WERI-Rb-1 (cell line): ENCODE measurements at places on chromosomes 5 and 9.

DNA sequence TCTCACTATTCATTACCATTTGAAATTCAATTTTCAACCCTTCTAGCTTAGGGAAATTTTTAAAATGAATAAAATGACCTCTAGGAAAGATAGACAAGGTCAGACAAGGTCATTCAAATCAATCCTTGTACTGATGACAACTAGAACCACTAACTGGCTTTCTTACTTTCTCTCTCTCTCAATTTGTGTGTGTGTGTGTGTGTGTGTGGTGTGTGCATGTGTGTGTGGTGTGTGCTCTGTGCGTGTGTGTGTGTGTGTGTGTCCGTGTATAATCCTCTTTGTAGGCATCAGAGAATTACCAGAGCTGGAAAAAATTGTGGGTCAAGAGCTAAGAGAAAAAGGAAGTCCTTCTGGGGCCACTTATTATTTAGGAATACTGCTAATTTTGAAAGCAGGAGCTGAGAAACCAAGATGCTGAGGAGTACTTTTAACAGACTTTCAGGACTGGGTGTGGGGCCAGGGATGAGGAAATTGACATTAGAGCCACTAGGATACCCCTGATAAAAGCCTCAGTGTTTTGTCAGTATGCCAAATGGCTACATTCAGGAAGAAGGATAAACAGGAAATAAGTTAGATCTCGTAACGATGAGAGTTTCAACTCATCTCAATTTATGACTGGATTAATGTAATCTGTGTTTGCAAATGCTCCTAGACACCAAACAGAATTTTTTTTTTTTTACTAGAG is 723.3 kb downstream of the CETN3 start:
- DNase-seq = no peak

DNA sequence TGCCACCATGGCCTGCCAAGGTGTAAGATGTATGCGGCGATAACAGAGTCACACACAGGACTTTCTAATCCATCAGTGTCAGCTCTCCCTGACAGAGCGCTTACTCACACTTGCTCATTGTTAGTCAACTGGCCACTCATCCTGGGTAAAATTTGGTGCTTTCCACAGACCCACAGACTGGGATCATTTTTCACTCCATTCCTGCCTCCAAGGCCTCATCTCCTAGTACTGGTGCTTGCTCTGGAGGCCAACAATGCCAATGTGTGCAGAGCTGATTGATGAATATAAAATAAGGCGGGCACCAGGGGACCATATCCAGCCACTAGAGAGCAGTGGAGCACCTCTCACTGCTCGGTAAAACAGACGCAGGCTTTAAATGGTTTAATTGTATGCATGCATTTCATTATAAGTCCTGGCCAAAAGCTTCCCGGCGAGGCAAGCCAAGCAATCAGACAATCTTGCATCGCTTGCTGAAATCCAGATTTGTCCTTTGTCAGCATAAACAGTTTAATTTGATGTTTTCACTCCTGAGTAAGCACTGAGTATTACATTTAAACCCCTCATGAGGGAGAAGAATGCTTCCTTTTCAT is 22.3 kb downstream of the PSMB7 start:
- DNase-seq = peak; percentile 22

- DNase-seq = no peak
Measured at GRCh38 chr9:3023449-3023848, 179.6 kb upstream of the PUM3 start.

GRCh38 chr5:161641444-161641843 is 44.1 kb upstream of the GABRA6 start:
- DNase-seq = no peak

DNA sequence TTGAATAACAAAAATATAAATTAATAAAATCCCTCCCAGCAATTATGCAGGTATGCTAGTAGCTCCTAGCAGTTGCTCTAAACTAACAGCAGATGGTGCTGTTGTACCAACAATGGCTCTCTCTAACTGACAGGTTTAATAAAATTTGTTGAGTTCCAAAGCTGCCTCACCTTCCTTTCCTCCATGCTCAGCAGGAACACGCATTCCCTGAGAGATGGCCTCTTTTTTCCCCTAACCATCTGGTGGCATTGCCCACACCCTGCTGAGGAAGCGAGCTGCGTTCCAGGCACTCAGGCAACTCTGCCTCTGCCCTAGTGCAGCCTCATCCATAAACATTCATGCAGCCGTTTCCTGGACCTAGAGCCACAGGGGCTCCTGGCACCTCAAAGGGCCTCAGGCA is 106.2 kb downstream of the KLHL3 start:
- DNase-seq = no peak

DNA sequence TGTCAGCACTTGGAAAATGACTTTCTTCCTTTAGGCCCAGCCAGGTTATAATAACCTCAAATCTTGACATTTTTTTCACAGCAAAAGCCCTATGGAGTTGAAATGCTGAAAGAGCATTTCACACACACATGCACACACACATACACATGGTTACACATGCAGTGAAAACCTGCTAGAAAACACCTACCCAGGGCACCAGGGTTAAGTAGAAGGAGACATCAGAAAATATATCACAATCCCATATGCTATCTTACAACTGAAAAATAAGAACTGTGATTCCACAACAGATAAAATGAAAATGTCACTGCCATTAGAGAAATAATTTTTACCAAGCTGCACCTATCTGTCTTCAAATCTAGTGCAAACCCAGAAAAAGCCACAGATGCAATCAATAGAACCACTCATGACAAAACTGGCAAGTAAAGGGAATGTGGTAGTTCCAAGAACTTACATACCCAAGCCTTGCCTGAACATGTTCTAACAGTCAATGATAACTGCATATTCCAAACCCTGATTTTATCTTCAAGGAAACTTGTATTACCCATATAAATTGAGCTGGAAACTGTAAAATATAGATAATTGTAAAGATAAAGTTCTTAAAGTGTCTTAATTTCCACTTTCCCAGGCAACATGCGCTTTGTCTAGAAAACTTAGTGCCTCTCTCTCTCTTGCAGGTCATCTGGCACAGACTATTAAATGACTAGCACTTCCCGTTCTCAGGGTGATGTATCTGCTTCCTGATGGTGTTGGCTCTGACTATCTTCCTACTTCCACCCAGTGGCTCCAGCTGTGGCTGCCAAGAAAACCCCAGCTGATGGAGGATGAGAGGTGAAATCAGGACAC is 250.2 kb upstream of the PTGER4 start:
- DNase-seq = no peak

- DNase-seq = no peak
Measured at GRCh38 chr5:133113331-133114061, 61.7 kb downstream of the HSPA4 start.

DNA sequence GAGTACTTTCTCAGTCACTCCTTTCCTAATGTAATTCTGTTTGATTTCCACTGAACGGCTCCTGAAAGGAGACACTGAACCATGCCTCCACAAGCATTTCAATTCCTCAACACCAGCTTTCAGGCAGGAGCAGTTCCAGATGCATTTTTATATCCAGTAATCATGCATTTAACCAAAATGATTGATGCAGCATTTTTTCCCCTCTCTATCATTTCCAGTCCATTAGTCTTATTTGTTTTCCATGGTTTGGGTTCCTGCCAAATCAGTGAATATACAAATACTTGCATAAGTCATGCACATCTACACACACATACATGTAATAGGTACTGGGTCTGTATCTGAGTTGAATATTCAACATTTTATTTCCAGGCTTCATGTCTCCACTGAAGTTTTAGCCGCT is 122.7 kb downstream of the GRIA1 start:
- no peak for DNase-seq

DNA sequence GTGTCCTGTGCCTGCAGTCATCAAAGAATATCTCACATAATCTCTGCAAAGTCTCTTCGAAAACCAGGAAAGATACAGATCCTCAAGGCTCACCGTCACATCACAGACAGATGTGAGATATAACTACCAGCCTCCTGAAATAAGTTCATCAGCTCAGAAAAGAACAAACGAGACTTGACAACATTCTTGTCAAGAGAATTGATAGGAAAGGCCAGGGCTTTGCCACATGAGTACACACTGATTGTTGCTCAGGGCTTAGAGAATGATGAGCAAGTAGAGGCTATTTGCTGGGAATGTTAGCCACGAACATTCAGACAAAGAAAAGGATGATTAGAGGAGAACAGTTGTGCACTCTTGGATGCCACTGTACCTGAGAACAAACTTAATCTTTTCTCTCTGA is 535.1 kb downstream of the ELAVL2 start:
- no peak for DNase-seq

GRCh38 chr5:17406423-17406838 is 91.6 kb upstream of the TAF11L2 start:
- no peak for DNase-seq

DNA sequence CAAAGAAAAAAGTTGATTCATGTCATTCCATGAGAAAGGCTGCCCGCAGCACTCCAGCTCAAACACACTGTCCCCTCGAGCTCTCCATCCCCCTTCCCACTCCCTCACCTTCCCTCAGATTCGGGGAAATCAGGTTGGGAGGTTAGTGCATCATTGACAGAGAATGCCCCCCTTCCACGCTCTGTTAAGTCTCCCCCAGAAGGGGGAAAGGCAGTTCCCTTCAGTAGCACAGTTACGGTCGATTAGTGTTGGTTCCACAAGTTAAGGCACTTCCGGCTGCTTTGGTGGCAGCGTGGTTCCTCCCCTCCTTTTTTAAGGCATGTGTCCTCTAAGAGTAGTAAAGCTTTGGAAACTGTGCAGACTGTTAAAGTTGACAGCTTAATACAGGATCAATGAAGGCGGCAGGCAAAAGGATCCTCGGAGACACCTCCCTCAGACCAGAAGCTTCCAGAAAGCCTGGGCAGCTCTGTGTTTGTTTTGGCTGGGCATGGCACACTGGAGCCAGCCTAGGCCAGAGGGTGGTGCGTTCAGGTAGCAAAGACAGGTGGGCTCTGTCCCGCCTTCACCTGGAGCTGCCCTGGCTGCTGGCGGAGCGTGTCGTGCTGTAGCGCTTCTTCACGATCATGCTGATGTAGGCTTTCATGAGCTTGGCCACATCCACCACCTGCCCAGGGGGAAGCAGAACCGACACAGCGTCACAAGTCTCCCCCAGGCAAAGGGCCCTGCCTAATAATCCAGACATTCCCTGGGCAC is 49.5 kb upstream of the RETREG1 start:
- no peak for DNase-seq
